HS-5 (cell line): ENCODE measurements at places on chromosomes 7 and 10.

GRCh38 chr10:44824607-44825006 lies 86.5 kb upstream of the TMEM72 start:
- no peak for DNase-seq

DNA sequence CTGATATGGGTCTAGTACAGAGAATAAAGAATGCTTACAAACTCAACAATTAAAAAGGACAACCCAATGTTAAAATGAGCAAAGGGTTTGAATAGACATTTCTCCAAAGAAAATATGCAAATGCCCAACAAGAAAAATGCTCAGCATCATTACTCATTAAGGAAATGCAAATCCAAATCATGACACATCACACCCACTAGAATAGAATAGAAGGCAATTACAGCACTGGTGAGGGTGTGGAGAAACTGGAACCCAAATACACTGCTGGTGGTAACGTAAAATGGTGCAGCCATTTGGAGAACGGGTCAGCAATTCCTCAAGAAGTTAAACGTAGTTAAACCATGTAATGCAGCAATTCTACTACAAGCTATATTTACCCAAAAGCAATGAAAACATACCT lies 53.8 kb downstream of the KDM7A start:
- no peak for DNase-seq

GRCh38 chr10:95201736-95202135 lies 7.7 kb downstream of the ACSM6 start:
- DNase-seq, result no peak

- DNase-seq, result peak; percentile 9
Observed at GRCh38 chr7:30238721-30239441, 45.5 kb upstream of the ZNRF2 start.

- DNase-seq, result no peak
Observed at GRCh38 chr7:154676422-154677073, 326.4 kb downstream of the PAXIP1 start.

DNA sequence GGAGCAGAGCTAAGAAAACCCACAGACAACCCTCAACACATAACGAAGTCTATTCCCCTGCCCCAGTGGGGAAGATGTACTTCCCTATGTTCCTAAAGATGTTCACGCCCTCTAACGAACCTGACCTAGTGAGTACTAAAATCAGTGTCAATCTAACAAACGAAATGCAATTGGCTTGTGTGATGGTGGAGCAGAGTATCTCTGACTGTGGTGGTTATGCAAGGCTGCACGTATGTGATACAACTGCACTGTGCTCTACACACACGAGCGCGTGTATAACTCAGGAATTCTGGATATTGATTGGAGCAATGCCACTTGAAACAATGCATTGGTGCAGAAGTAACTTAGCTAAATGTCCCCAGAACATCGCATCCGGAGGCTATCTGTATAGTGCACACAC lies 1.3 kb downstream of the ANKRD16 start:
- DNase-seq, result no peak

- DNase-seq, result no peak
Observed at GRCh38 chr10:3763852-3764625, 21.0 kb downstream of the KLF6 start.

DNA sequence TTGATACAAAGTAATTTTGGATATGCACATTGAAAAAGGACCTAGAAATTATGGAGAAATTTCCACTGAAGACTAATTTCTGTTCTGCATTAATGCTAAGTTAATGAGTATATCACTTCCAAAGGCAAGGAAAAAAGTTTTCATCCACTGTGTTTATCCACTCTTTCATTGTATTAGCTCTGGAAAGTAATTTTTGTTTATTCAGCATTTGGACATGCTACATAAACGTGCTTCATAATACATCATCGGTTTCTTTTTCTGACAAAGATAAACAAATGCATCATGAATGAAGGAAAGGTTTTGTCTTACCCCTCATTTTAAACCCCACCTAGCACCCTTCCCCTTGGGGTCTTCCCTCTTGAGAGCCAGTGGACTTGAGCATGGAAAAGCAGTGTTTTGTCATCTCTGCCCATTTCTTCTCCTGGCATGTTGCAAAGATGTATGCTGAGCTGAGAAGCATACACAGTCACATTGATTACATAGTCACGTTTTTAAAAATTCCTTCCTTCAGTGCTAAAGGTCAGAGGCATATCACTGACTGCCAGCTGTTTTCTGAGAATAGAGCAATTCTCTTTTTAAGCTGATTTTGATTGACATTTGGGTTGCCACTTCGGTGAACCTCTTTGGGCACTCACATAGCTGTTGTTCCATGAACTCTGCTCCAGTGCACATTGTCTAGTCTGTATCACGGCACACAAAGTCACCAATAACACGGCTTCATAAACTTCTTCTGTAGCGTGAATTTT lies 65.9 kb upstream of the C7orf33 start:
- no peak for DNase-seq

DNA sequence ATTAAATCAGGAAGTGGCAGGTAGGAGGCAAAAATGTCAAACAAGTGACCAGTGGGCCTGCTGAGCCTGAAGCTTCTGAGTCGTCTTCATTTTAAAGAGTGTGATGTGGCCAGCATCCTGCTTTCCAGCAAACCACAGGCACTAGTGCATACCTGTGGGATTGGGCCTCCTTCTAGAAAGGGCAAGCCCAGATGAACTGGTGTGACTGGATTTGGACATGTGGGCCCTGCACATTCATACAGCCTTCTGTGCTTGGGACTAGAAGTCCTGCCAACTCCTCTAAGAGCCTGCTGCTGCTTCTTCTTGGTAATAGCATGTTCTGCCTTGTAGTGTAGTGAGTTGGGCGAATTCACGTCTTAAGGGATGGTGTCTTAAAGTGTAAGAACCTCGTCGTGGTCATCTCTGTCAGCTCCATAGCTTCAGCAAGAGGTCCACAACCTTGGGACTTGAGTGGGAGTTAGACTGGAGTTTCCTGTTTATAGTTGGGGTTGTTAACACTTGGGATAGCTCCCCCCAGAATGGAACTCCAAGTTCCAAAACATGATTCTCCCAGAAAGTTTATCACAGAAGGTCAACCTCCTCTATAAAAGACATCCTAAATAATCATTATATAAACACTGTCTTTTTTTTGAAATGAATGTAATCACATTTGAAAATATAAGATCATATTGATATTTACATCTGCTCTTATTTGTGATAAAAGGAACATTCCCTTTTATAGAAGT lies 11.2 kb downstream of the BMPER start:
- no peak for DNase-seq

- DNase-seq, result no peak
Observed at GRCh38 chr7:152754075-152754730, 5.3 kb upstream of the ACTR3B start.

DNA sequence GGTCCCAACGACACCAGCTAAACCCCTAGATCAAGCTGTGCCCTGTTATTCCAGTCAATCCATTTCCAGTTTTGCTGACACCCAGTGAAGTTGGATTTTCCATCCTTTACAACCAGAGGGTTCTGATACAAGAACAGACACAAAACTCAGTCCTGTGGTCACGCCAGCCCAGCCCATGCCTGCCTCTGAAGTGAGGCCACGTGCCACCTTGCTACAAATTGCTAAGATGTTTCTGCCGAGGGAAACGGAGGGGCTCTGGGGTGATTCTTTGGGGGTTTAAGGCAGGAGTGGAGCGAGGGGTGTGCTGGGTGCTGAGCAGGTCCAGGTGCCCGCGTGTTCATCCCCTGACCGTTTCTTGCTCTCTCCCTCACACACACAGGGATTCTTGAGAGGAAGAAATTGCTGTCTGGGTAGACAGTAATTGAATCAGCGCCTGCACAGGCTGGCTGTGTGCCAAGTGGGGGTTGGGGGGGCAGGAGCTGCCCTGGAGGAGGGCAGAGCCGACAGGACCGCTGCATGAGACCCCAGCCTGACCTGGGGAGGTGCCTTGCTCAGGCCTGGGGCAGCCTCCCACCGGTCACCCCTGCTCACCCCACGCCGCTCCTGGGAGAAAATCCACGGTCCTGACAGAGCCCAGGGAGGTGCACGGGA lies 38.1 kb downstream of the ADAP1 start:
- DNase-seq, result no peak

GRCh38 chr10:71796749-71797405 lies 23.6 kb upstream of the VSIR start:
- DNase-seq, result no peak

- no peak for DNase-seq
Observed at GRCh38 chr10:72417971-72418370, 63.3 kb upstream of the DNAJB12 start.

- no peak for DNase-seq
Observed at GRCh38 chr7:99505324-99505662, 831 bp downstream of the ZKSCAN5 start.

GRCh38 chr7:144834641-144835144 lies 1.2 kb downstream of the TPK1 start:
- no peak for DNase-seq

DNA sequence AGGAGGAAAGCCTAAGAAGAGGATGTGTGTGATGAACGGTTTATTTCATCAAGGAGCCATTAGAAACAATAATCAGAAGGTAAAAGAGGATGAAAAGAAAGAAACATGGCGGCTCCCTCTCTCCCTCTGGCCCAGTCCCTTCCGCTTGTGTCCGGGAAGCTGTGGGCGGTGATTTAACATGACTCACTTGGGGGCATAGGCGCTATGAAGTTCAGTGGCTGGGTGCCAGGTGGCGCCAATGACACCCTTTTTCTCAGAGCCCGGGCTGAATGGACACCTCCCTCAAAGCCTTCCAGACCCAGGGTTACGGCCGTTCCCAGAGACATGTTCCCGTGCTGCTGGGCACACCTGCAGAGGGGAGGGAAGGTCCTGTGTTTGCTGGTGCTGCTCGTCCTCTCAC lies 244.0 kb downstream of the SKAP2 start:
- no peak for DNase-seq

GRCh38 chr7:35839860-35840854 lies 39.3 kb downstream of the SEPTIN7 start:
- peak; percentile 78 for DNase-seq

DNA sequence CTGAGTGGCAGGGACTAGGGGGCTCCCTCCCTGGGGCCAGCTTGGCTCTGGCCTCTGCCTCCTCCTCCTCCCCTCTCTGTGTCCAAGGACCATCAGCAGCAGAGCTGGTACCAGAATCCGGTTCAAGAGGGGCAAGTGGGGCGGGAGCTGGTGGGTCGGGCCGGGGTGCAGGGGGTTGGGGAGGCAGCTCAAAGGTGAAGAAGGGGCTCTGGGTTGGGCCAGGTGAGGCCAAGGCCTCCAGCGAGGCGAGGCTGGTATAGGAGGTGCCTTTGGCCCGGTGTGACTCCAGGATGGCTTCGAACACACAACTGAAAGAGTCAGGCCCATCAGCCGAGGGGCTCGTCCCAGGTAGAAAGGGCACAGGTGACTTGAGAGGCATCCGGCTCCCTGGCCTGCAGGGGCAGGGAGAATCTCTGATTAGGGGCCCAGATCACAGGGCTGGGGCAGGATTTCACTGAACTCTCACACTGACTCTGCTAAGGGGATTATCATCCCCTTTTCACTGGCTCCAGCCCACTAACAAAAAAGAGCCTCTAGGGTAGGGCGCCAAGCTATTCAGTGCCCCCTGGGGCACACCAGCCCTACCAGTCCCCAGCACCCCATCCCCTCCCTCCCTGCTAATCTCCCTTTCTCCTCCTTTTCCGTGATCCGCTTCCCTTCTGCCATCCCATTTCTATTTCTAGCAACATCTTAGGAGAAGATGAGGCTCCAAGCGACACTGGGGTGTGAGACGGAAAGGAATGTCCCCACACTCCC lies 4.6 kb downstream of the PSD start:
- DNase-seq, result no peak

GRCh38 chr7:117113871-117114270 lies 160.6 kb downstream of the ST7 start:
- no peak for DNase-seq

GRCh38 chr10:42953684-42954674 lies 122.9 kb upstream of the RET start:
- no peak for DNase-seq
